HS-27A (cell line): ENCODE measurements at places on chromosomes 3 and 15.
A peak's percentile ranks its signal among the peaks of the same experiment; 100 is the strongest.

- DNase-seq, result no peak
Measured at GRCh38 chr15:72166716-72167417, 30.7 kb downstream of the GRAMD2A start.

DNA sequence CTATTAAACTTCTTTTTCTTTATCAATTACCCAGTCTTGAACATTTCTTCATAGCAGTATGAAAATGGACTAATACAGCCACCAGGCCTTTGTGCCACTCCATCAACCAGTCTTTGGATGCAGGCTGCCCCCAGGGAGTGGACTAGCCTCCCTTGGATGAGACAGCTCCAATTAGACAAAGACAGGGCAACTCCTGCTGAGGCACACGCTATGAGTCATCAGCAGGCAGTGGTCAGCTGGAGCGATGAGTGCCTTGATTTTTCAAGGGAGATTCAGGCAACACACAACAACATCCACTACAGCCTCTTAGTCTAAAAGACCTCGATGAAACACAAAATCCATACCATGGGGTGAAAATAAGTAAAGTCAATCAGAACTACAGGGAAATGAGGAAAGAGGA is 160.1 kb downstream of the ARRDC4 start:
- no peak for DNase-seq

DNA sequence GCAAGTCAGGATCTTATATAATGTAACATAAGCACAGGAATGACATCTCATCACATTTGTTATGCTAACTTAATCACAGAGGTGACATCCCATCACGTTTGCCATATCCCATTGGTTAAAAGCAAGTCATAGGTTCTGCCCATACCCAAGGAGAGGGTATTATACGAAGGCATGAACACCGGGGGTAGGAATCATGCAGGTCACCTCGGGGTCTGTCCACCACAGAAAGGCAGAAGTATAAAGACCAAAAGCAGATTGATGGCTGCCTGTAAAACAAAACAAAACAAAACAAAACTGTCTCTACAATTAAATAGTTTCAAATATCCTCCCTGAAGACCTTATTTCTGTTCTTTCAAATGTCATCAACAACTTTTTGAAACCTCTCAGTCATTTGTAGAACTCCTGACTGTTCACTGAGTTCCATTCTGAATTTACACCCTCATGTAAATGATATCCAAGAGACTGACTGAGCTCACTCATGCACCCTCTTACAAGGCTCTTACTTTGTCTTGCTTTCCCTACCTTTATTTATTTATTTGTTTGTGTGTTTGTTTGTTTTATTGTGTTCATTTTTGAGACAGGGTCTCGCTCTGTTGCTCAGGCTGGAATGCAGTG is 22.7 kb upstream of the ZNF639 start:
- DNase-seq, result no peak

DNA sequence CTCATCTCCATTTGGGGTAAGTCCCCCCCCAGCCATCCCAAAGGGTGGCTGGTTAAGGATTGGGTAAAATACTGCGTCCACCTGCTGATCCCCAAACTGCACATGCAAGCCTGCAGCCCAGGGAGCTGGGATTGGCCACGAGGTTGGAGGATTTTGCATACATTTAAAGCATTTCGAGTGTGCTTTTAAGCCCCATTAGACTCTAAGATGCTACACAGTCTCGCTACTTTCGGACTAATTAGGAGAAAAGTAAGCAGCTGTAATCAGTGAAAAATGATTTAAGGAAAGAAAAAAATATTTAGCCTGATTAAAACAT is 23.9 kb downstream of the SLC6A6 start:
- no peak for DNase-seq

DNA sequence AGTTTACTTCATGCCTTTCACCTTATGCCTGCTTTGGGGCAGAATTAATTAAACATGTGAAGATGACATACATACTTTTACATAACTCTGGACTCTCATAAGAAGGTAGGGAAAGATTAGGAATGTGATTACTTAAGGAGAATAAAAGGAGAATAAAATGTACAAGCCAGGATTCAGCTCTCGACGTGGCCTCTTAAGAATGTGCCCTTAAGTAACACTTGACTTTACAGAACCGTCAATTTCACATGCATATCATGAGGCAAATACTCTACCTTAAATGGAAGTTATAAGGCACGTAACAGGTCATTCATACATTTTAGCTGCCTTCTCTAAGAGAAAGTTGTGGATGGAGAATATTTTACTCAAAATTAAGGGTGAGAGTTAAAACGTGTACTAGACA is 263.7 kb upstream of the LMCD1 start:
- no peak for DNase-seq

- DNase-seq, result no peak
Measured at GRCh38 chr3:159839561-159840379, 148.9 kb upstream of the IL12A start.

DNA sequence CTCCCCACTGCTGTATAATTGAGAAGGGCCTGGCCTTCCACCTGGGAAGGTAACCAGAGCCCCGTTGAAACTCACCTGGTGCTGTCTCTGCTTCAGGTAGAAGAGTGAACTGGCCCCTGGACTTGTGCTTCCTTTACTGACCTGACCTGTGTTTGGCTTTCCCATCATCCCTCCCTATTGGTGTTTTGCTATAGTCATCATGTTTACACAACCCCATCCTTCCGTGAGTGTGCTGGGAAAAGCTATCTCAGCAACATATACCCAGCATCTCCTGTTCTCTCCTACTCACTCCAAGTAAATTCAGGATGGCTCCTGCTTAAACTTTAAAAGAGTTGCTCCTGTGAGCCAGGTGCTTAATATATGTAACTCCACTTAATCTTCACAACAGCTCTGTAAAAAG is 77.2 kb upstream of the TSC22D2 start:
- no peak for DNase-seq

DNA sequence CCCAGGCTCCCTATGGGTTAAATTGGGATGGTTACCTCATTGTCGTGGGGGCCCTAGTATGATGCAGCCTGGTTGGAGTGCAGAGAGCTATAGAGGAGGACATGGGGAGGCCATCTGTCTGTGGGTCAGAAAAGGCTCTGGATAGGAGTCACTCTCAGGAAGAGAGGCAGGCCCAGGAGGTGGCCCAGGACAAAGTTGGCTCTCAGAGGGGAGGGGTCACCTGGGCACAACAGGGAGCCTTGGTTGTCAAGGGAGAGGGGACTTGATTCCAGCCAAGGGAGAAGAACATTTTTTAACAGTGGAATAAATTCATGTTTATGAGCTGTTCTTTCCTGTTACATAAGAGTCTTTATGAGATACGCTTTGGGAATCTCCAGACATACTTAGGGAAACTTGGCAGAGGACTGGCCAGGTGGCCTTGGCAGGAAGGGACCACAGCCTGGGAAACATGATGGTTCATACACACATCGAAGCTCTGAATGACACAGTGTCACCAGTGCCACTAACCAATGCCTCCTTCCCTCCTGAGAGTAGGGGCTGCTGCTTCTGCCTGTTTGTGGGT is 27.5 kb upstream of the LCTL start:
- no peak for DNase-seq

DNA sequence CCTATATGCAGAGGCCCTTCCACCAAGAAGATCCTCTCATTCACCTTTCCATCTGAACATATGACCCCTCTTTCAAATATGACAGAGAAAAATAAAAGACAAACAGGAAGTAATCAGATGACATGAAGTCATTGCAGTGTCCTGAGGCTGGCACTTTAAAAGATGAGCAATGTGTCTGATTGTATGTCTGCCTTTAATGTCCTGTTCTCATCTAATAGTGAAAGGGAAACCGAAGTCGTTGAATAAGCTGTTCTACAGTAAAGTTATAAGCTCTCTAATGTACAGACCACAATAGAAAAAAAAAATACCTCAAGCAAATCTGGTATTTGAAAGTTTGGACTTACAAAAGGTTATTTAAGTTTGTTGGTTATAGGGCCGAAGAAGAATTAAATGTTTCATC is 243.0 kb downstream of the CLSTN2 start:
- no peak for DNase-seq

DNA sequence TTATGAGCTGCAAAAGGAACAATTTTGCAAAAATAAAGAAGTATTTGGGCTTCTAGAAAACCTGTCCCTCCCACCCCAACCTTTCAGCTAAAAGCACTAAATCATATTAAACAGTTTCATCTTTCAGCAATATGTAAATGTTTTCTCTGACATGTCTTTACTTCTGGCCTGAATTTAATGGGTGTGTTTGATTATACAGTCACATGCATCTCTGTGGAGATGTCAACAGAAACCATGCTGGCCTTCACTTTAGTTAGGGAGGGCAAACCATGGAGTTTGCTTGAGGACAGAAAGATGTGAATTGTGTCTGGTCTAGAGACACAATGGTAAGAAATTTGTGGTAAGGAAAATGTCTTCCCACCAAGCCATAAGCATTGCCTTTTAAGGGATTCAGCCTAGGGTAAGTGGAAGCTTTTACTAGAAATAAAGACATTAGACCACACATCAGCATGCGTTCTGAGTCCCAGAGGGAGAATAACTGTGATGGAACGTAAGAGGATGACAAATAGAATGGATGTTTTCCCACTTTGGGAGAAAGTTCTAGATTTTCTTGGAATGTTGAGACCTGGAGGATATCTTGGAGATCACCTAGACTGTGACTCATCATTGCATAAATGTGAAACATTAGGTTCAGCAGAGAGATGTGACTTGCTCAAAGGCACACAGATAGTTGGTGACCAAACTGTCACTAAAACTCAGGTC is 68.9 kb downstream of the ST8SIA2 start:
- no peak for DNase-seq

DNA sequence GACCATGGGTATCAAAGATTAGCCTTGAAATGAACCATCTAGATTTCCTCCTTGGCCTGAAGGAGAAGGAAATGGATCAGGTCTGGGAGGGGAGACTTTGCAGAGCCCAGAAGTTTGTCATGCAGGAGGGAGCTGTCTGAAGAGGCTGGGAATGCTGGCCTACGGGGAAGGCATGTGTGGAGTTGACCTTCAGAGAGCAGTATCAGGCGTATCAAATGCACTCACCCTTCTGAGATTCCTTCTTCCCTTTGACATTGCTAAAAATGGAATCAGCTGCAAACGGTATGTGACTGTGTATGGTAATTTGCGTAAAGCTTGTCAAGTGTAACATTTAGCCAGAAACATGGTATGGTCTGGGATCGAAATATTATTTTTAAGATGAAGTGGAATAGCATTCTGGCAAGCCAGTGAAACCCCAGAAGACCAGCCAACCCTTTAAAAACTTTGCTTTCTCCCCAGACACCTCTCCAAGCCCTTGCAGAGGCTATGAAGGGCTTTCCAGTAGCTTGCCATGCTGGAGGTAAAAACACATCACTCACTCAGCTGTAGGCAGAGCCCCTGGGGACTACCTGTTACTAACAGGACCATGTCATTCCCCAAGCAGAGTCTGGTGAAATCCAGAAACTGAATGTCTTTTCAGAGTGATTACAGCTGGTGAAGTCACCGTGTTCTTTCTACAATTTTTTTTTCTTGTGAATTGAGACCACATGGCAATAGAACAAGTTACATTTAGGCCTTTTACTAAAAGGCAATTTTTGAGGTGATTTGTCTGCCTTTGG is 174.7 kb upstream of the SLC24A5 start:
- no peak for DNase-seq

- DNase-seq, result no peak
Measured at GRCh38 chr3:88034491-88035275, 24.1 kb downstream of the CGGBP1 start.

GRCh38 chr15:51759557-51760070 is 8.2 kb downstream of the TMOD2 start:
- peak; percentile 79 for DNase-seq

- DNase-seq, result no peak
Measured at GRCh38 chr3:42276141-42277132, 10.5 kb upstream of the CCK start.

DNA sequence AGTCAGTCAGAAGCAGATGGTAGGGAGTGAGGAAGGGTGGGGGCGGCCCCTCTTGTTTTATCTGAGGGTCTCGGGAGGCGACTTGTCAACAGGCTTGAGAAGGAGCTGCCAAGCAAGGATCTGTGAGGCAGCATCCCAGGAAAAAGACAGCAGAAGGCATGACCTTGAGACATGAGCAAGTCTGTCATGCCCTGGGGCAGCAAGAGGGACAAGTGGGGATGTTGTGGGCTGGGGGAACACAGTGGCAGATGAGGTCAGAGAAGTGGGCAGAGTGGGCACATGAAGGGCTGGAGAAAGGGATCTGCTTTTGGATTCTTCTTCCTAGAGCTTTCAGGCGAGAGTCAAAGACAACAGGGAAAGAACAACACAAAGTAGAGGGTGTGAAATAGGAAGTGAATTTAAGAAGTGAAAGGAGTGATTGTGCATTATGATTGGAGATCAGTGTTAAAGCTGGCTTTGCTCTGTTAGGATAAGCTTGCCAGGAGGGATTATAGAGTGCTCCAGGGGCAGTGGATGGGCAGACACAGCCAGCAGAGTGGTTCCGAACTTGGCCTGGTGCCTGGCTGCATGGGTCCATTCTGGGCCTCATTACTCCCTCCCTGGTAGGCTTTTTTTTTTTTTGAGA is 73.3 kb downstream of the USP13 start:
- no peak for DNase-seq

GRCh38 chr15:89627256-89627970 is 27.9 kb downstream of the KIF7 start:
- DNase-seq, result no peak

GRCh38 chr3:155363690-155364070 is 70.2 kb upstream of the STRIT1 start:
- no peak for DNase-seq

DNA sequence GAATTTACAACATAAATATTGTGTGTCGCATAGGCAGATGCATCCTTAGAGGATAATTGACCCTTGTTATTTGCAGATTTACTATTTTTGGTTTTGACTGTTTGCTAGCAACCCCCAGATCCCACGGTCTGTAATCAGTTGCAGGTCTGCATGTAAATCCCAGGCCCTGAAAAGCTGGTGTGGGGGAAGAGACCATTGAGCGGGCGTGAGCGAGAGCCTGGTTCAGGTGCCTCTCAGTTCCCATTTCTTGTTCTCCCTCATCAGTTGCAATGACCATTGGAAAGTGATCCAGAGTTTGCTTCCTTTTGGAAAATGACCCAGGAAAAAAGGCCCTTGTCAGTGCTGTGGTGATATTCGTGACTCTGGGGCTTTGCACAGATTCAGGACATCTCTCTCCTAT is 238.9 kb downstream of the UACA start:
- no peak for DNase-seq

GRCh38 chr15:69340243-69340900 is 41.7 kb downstream of the PAQR5 start:
- no peak for DNase-seq

DNA sequence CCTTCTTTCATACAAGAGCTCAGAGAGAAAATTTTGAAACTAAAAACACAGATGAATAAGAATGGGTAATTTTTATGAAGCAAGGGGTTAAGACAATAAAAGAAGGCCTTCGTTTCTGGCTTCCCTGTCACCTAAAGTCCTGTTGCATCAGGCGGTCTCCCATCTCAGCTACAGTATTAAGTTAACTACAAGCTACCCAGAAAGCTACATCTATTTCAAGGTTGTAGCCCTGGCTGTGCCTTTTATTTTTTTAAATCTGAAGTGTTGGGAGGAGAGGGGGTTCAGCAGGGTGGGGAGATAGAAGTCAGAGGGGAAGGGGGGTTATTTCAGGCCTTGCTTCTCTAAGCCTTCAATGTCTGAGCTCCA is 183.3 kb downstream of the TPRG1 start:
- no peak for DNase-seq

- no peak for DNase-seq
Measured at GRCh38 chr15:67017311-67017710, 48.1 kb upstream of the SMAD3 start.

GRCh38 chr3:116929505-116930222 is 220.1 kb downstream of the TUSC7 start:
- no peak for DNase-seq
